H4 (cell line): ENCODE measurements at places on chromosomes 1 and 21.

DNA sequence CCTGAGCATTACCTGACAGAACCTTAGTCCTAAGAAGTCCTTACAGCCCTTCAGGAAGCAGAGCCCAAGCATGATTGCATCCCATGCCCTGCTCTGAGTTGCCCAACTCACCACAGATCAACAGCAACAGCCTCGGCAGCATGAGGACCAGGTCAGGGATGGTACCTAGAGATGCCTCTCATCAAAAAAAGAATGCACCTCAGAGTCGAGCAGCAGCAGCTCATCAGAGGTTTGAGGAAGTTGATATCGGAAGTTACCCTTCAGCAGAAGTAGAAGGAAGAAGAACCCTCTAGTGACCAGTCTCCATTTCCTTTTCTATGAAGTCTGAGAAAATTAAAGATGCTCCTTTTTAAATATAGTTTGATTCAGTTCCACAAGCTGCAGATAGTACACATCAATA is at the start of gene FCRL1:
FCRL1 (minus strand) TSS at position 225 of the 400 bp plus-strand sequence; CDS start at position 142, 83 bp downstream.
- no peak for DNase-seq

DNA sequence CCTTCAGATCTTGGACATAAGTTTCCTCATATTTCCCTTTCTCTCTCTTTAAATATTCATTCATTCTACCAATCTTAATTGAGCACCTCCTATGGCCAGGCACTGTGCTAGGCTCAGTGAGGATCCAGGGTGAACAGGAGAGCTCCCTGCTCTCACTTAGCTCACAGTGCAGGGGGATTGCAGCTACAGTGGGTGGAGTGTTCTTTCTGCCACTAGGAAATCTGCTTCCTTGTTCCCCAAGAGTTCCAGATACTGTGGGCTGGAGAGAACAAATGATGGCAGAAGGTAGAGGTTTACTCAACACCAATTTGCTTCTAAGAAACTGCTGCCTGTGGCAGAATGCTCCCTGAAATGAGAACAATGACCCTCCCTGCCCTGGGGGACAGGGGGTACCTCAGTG is 5.1 kb upstream of the FABP3 start:
- DNase-seq, result no peak

- DNase-seq, result no peak
Observed at GRCh38 chr1:1748686-1749321, 24.6 kb upstream of the CDK11A start.

- no peak for DNase-seq
Observed at GRCh38 chr1:22530715-22531114, 32.6 kb upstream of the EPHA8 start.

- no peak for DNase-seq
Observed at GRCh38 chr1:91680556-91681155, 180.0 kb downstream of the CDC7 start.

GRCh38 chr1:218371927-218372672 is 27.0 kb downstream of the TGFB2 start:
- no peak for DNase-seq

GRCh38 chr1:197598935-197599334 is 176.3 kb downstream of the DENND1B start:
- no peak for DNase-seq

DNA sequence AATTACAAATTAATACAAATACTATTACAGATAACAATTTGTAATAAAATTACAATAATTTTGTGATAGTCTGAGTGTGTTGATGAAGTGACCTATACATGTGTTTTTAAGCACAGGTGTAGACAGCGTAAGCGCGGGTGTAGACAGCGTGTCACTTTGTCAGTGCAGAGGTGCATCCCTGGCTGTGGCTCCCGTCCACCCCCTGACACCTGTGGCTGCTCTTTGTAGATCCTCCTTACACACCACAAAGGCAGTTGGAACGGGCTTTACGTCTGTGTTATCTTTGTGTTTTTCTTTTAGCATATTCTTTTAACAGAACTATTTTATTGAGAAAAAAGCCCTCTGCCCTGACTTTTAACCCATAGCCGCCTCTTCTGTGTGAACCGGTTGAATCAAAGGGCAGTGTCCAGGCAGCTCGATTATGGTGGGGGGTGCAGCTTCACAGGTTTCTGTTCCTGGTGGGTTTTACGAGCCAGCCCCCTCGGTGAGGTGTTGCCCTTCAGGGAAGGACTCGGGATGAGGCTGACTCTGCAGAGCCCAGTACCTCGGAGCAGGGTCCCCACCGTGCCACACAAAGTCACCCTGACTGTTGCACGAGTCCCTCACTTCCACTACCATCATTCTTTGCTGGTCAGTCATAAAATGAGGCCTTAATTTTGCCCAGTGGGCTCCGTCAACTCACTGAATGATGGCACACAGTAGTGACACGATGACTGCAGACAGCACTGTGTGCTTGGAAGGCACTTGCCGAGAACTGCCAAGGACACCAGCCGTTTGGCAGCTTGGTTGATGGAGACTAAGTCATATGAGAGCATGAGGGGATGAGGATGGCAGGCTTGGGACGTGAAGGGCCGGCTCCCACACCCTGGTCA is 86.4 kb upstream of the COL6A1 start:
- DNase-seq, result no peak

DNA sequence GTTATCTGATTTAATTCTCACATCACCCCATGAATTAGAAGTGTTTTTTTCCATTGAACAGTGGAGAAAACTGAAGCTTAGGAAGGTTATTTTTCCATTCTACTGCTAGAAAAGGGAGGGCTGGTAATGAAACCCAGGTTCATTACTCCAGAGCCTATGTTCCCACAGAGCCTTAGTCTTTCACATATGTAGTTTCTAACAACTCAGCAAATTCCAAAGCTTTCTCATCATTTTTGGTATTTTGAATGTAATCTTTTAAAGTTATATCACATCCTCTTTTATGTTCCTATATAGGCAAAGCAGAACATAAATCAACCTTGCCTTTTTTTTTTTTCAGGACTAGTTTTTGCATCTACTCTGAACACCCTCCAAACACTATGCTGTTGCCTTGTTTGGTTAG is 131.9 kb upstream of the BEND5 start:
- no peak for DNase-seq
